CD4-positive, alpha-beta T cell treated with Interleukin-10 for 1 hour (primary cell): ENCODE measurements at places on chromosomes 7 and 10.

- no peak for DNase-seq
These were observed 44.3 kb upstream of the ARL4A start for GRCh38 chr7:12643001-12643643.

- DNase-seq: no peak
These were observed 859 bp upstream of the CH25H start for GRCh38 chr10:89207801-89208551.

DNA sequence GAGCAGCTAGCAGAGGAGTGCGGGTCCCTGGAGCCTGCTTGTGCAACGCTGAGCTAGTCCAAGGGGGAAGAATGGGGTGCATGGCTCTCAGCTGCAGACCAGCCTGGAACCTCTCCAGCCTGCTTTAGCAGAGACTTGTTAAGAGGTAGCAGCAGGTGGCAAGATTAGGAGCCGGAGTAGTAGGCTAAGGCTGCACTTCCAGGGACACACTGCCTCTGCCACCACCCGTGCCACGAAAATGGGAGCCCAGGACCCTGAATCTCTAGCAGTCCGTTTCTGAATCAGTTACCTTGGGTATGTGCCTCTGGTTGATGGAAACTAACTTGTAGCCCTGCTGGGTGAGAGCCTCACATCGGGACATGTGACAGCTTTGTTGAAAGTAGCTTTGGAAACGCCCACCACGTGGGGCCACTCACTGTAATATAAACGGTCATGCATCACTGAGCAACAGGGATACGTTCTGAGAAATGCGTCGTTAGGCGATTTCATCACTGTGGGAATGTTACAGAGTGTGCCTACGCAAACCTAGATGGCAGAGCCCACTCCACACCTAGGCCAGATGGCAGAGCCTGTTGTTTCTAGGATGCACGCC is 25.9 kb downstream of the HTRA1 start:
- no peak for DNase-seq

DNA sequence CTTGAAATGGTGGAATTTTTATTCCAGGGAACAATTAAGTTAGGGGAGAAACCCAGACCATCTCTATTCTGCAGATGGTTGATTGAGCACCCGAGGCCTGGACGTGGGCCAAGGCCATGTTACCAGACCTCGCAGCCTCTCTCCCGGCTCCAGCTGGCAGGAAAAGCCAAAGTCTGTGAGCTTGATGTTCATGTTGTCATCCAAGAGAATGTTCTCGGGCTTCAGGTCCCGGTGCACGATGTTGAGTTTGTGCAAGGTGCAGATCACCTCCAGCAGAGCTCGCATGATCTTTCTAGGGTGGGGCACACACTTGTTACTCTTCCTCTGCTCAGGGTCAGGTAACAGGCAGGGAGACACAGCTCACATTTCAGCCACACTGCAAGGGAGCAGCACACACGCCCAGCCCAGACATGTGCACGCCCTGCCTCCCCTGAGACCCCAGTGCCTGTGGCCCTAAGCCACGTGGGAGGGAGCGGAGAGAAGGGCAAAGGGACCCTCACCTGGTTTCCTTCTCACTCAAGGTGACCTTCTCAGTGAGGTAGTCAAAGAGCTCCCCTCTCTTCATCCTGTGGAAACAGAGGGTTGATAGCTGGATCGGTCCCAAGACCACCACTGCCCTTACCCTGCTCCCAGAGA is 9.5 kb downstream of the PHKG1 start:
- DNase-seq: no peak

GRCh38 chr7:37208528-37208927 is 240.1 kb downstream of the ELMO1 start:
- peak; percentile 55 for DNase-seq
